Hematopoietic multipotent progenitor cell treated with erythropoietin and hydrocortisone succinate and interleukin-3 and kit ligand, for 6 days (in vitro differentiated cells): ENCODE measurements at places on chromosomes 4 and X.

DNA sequence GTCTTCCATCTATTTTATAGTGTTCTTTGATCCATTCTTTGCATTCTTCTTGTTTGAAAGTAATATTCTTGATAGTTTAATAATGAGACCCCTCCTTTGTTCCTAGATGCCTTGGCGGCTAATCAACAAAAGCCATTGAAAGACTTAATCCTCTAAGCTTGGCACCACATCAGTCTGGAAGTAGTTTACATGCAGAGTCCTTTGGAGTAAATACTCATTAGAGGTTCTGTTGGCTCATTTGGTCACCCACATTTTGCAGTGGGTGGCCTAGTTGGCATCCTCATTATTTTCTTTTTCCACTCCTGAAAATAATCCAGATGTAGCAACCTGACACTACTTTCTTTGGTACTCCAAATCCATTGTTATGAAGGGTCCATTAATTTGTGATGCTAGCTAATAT lies 64.5 kb downstream of the DKK2 start:
- DNase-seq, result no peak

DNA sequence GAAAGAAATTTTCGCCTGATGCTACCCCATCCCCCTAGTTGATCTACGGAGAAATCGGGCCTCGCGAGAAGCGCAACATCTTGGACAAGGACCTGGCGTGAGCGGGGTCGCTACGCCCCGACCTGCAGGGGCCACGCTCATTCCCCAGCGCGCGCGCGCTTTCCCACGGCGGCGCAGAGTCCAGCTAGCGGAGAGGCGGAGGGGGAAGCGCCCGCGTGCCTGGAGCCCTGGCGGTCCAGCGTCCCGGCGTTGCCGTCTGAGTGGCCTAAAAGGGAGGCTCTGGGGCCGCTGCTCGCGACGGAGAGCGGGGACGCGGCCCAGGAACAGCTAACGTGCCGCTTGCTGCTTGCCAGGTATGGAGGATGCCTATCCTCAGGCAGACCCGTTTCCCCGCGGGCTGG lies 6.0 kb upstream of the SOX3 start:
- DNase-seq, result no peak

GRCh38 chr4:6325788-6326290 lies 56.2 kb downstream of the WFS1 start:
- DNase-seq, result no peak

GRCh38 chrX:149962859-149963757 lies 24.8 kb upstream of the EOLA2 start:
- DNase-seq, result peak; percentile 64

DNA sequence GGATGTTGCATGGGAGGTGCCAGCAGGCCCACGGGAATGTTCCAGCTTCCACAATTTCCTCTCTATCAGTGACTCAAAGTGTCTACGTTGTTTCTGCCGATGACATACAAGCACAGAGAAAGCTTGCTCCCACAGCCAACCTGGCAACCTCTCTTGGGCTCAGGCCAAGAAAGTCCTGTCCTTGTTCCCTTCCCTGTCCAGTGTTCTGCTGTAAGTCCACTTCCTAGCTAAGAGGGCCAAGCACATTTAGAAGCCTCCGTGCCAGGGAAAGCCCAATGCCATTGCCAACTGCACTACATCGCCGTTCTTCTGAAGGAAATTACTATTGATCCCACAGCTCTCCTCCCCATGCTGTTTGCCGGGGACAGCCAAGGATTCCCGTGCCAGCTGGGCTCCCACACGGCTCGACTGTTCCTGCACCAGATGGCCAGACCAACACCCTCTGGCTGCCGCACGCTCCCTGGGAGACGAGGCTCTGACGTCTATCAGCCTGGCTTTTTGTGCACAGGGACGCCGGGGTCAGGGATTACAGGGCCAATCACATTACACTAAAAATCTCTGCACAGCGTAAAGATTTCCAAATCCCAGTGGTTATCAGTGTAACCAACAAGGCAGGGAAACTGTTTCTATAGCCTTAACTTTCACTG lies 284.0 kb downstream of the BCOR start:
- no peak for DNase-seq

- peak; percentile 7 for DNase-seq
Measured at GRCh38 chrX:133323431-133323830, 91.9 kb downstream of the GPC4 start.

- peak; percentile 13 for DNase-seq
Measured at GRCh38 chrX:357693-358471, 28.8 kb downstream of the PPP2R3B start.

DNA sequence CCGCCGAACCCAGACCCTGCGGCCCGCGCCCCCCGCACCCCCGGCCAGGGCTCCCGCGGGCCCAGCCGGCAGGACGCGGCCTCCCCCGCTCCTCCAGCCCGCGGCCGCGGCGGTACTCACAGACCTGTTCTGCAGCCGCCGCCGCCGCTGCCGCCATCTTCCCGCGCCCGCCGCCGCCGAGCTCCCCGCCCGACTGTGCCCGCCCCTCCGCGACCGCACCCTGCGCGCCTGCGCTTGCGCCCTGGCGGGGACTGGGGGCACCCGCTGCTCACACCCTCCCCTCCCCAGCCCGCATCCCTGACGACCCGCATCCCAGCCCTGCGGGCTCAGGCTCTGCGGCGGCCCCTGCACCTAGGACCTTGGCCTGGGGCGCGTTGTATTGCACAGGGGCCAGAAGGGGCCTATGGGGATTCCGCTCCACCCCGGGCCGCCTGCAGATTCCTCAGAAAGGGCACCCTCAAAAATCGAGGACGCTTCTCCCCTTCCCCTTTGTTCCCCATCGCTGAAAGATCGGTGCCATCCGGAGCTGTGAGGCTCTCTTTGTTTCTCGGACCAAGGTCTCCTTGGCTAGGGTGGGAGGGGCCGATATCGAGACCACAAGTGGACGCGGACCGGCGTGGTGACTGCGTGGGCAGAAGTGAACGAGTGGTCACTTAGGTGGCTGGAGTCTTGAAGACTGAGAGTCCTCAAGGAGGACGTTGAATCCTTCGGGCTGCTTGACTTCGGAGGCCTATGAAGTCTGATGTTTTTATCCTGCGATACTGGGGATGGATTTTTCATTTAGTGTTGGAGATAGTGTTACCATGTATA lies at the start of gene SGCB:
Gene SGCB (minus strand): TSS at position 197 of the 810 bp plus-strand sequence. CDS start 40 bp downstream, at position 157.
- peak; percentile 32 for DNase-seq

DNA sequence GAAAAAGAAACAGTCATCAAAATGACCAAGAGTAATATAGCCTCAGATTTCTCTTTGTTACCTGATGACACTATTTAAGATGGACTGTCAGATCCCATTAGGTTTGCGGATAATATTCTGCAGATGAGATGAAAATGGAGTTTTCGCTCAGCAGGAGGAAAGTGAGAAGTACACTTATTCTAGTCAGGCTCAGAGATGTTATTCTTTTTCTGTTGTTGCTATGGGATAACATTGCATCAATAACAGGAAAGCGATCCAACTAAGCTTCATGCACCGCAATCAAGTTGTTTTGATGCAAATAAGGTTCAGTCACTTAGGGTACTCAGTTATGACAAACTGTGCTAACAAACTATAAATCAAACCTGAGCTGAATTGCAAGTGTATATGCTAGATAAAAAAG lies 415.0 kb downstream of the CCSER1 start:
- no peak for DNase-seq

DNA sequence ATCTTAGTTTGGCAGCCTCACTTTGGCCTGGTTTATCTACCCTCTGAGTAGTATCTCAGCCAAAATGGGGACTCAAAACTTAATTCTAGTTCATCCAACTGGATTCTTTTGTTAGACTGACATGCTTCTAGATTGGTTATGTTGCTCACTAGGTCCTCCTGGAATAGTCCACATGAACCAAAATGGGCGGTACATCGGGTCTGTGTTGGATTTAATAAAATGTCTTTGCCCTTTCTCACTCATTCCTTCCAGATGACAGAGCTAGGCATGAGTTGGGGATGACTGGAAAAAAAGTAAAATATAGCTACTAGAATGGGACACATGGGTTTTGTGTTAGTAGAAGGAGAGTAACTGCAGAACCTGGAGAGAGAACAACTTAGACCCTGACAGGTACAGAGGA lies 247.9 kb downstream of the CCSER1 start:
- DNase-seq, result no peak

DNA sequence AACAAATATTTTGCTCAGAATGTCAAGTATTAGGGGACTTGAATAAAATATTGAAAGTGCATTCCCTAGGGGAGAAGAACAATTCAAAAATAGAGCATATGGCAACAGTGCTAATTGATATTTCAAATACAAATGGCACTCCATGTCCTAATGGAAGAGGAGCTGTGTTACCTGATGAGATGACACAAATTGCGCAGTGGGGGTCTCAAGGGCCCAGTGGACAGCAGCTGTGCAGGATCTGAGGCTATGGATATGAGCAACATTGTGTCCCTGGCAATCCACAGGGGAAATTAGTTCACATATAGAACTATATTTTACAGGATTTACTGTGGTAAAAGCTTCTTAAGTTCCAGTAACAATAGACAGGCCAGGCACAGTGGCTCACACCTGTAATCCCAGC lies 17.4 kb upstream of the USP46 start:
- no peak for DNase-seq

DNA sequence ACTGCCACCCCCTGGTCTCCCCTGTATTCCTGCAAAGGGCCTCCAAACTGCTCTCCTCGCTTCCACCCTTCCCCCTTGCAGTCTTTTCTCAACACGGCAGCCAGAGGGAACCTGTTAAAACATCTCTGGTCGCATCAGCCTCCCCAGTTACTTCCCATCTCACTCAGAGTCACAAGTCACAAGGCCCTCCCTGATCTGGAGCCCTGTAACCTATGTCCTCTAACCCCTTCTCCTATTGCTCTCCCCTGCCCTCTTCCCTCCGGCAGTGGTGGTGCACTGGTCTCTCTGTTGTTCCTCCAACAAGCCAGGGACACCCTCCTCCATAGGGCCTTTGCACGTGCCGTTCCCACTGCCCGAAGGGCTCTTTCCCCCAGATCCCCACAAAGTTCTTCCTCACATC lies 73.2 kb downstream of the SH3KBP1 start:
- DNase-seq, result no peak

DNA sequence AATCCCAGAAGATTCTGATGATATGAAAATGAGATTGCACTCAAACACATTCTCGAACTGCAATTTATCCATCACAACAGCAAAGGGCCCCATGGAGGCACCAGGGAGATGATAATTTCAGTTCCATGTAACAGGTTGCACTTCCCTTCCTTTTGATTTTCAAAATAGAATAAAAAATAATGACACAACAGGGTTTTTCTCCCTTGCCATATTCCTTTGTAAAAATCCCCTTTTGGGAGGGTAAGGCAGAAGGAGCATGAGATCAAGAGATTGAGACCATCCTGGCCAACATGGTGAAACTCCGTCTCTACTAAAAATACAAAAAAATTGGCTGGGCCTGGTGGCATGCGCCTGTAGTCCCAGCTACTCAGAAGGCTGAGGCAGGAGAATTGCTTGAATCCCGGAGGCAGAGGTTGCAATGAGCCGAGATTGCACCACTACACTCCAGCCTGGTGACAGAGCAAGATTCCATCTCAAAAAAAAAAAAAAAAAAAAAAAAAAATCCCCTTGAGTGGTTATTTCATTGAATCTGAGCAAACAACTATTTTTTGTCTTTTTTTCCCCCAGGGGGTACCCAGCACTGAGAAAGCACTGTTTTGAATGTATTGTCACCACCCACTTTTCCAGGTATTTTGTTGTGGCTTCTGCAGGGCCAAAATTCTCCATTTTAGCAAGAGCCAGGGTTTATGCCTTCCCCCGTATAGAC lies 26.7 kb downstream of the TBC1D9 start:
- no peak for DNase-seq

- no peak for DNase-seq
Measured at GRCh38 chr4:123974386-123975149, 578.0 kb downstream of the SPRY1 start.

DNA sequence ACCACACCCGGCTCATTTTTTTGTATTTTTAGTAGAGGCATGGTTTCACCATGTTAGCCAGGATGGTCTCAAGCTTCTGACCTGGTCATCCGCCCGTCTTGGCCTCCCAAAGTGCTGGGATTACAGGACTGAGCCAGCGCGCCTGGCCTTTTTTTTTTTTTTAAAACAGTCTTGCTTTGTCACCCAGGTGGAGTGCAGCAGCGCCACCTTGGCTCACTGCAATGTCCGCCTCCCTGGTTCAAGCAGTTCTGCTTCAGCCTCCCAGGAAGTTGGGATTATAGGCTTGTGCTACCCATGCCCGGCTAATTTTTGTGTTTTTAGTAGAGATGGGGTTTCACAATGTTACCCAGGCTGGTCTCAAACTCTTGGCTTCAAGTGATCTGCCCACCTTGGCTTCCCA lies 28.9 kb downstream of the ZFX start:
- no peak for DNase-seq

GRCh38 chr4:97548943-97549583 lies 594.2 kb downstream of the STPG2 start:
- no peak for DNase-seq

DNA sequence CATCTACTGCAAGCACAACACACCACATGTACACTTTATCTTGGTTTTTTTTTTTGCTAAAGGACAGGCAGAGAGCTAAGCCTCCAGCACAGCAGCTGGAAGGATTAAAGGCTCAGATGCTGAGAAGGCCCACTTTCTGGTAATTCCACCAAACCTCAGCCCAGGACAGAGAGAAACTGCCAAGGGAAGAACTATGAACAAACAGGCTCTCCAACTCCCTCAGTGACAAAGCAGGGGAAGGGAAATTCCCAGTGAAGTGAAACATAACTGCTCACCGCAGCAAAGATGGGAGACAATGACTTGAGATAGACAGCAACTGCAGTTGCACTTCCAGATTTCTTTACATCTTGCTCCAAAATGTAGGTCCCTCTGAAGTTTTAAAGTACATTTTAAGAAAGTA lies 4.8 kb downstream of the PROM1 start:
- no peak for DNase-seq
